Nucleus accumbens (tissue), 56 donors: ENCODE measurements at places on chromosomes 16 and 17.

GRCh38 chr16:77414752-77415231, 20.0 kb downstream of the ADAMTS18 start:
- no peak for DNase-seq

DNA sequence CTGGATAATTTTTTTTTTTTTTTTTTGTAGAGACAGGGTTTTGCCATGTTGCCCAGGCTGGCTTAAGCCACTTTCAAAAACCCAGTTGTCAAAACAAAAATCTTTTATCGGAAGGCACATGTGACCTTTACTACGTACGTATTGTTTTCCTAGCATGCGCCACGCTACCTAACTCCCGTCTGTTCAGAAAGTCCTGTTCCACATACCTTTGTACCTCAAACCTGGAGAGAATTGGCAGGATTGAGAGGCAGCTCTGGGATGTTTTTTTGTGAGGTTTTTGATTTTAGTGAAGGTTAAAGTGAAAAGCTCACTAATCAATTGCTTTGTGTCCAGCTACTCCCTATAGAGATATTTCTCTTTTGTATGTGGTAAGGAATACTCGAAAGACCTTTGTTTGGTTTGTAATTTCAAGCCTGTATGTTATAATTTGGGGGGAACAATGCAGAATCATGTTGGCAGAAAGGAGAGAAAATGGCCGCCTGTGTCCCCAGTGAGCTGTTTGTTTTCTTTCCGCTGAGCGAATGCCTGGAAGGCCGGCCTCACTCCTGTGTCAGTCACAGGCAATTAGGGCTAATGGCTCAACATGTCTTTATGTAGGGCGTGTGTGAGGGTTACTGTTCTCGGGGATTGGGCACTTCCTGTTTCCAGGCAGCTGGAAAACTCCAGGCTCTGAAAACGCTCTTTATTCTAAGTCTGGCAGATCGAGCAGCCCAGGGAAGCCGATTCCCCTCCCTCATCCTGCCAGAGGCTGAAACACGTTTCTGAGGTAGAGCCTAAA, 60.8 kb upstream of the CLEC18A start:
- DNase-seq = peak; percentile 85

DNA sequence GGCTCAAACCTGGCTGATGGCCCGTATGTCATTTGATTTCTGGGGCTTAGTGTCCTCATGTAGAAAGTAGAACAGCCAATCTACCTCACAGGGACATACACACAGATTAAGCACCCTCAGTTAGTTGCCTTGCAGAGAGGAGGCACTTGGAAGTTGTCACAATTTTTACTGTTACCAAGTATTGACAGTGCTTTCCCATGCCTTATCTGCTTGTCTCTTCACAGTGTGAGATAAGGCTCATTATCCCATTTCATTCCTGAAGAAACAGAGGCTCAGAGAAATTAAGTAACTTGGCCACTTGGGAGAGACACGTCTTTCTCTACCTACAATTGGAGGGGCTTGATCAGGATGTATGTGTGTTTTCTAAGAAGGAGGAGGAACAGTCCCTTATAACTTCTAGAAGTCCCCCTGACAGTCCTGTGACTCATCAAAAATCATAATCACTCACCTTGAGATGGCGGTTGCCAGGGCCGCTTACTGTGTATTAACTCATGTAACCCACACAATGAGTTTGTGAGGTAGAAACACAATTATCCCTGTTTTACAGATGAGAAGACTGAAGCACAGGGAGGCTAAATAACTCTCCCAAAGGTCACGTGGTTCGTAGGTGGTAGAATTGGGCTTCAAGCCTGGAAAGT, 56.9 kb upstream of the LHX1 start:
- DNase-seq = no peak

DNA sequence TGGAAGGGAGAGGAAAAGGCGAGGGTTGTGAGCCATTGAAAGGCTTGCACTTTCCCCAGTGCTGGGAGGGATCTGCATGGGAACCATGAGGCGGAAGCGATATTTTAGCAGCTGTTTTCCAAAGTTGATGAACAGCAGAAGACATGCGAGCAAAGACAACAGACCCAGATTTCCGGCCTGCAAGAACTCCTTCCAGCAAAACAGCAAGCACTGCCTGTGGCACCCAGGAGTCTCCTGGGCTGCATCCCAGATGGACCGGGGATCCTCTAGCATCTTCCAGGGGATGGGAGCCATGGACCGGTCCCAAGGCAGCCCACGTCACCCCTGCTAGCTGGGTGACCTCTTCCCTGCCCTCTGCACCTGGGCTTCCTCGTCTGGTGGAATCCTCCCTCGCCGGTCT, 162.8 kb downstream of the IRF8 start:
- DNase-seq = no peak

- DNase-seq = no peak
These were observed 328.4 kb downstream of the MAF start for GRCh38 chr16:79272141-79272577.

GRCh38 chr17:12789075-12789480, 220 bp upstream of the ARHGAP44 start:
- no peak for DNase-seq

GRCh38 chr17:39165841-39166349, at the start of gene ARL5C:
TSS of gene ARL5C (minus strand) at chr17:39166161. CDS start at chr17:39165760, 401 bp downstream.
- DNase-seq = no peak

DNA sequence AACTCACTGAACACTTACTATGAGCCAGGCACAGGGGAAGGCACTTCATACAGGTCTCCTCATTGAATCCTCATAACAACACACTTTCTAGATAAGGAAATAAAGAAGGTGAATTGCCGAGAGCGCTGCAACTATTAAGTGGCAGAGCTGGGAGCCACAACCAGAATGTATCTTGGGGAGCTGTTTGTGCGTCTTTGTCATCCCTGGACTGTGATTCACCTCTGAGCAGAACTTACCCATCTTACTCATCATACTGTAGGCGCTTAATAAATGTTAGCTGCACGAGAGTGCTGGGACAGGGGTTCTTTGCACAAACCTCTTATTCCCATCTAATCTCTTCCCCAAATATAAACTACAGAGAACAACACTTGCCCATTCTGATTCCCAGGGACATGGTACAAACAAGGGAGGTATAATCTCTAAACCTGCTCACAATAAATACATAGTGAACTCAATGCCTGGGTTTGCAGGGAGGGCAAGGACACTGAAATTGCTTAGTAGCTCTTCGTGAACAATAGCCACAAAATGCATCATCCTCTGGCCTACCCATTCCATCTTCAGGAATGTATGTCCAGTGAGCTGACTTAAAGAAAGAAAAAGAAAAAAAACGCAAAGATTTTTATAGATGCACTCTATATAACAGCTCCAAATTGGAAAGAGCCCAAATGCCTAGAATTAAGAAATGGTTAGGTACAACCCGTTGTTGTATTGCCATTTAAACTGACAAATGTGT, 43.0 kb downstream of the MYO18A start:
- DNase-seq = no peak
